ENCODE measurements at places on chromosomes 12 and 14. TPM values are rescaled to one million over a fixed set of nuclear protein-coding genes. Genes with fewer than 3 reads are reported as not detected.

GRCh38 chr14:82180139-82180538, 646.5 kb upstream of the SEL1L start:
- H3K36me3 ChIP-seq: no peaks in the 10 kb centered on the region
- no peak overlapping the region for H3K27ac ChIP-seq
- H3K27me3 ChIP-seq: no peaks in the 10 kb centered on the region
- no peak overlapping the region for H3K4me3 ChIP-seq
- no peaks in the 10 kb centered on the region for H3K4me1 ChIP-seq
- no peak for DNase-seq

- peak overlapping the region; percentile 69 for H3K4me3 ChIP-seq
- H3K27ac ChIP-seq: peak overlapping the region; percentile 78
These were observed 593 bp downstream of the CFL2 start for GRCh38 chr14:34713681-34714319.

DNA sequence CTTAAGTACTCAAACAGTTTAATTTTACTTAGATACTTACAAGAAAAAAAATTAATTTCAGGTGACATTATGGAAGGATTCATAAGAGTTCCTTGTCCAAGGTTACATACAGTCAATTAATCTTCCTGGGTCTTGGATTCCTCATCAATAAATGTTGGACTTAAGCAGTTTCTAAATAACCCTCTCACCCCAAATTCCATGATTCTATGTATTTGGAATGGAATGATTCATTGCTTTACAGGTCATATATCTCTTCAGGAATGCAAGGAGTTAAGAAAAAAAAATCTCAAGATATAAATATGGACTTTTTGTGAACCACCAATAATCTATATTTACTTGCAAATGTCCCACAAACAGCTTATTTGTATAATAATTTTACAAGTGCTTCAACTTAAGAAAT, 84.2 kb upstream of the BMP4 start:
- H3K27ac ChIP-seq: no peak overlapping the region
- no peaks in the 10 kb centered on the region for H3K27me3 ChIP-seq
- no peaks in the 10 kb centered on the region for H3K36me3 ChIP-seq
- H3K4me3 ChIP-seq: no peak overlapping the region

DNA sequence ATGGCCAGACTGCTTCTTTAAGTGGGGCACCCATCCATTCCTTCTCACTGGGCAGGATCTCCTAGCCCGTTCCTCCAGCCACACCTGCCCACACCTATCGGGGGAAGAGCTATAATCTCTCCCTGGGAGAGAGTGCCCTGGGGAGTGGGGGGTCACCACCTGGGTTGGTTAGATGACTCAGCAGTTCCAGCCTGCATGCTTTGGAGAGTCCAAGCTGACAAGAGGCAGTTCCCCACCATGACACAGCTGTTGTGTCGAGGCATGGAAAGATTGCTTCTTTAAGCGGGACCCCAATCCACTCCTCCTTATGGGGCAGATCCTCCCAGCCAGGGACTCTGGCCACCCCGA, 52.6 kb upstream of the PPFIA2 start:
- no peaks in the 10 kb centered on the region for H3K27me3 ChIP-seq
- no peak overlapping the region for H3K4me3 ChIP-seq
- H3K36me3 ChIP-seq: no peaks in the 10 kb centered on the region

DNA sequence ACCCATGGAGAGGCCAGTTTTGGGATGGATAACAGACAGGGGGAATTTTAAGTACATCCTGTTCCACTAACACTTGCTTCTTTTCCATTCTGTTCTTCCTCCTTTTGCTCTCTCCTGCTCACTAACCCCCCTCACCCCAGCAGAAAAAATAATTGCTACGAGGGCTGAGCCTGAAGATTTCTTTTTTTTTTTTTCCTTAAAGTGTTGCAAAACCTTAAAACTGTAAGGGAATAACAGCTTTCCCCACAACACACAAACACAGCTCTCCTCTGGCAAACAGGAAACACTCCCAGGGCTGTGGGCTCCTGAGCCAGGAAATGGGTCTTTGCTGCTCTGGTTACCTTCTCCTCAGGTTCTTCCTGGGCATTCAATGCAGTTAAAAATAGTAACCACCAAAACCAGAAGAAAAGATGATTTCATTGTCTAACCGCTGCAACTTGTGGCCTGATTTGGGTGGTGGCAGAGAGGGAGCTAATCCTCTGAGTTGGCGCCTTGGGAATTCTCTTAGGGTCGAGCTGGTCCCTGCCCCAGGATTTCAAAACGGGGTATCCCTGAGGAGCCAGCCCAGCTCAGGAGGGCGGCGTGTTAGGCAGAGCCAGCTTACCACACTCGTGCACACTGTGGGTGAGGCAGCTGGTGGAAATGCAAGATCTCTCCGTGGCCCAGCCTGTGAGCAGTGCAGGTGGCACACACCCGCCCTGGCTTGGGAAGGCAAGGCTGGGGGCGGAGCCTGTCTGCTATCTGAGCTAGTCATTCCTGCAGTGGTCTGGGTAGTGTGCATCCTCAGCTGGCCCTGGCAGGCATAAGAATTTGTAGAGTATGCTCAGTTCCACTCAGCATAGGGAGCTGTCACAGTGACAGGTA, 17.1 kb upstream of the EMP1 start:
- peak; percentile 81 for DNase-seq
- H3K27me3 ChIP-seq: no peaks in the 10 kb centered on the region
- peak overlapping the region; percentile 3 for H3K27ac ChIP-seq
- H3K36me3 ChIP-seq: no peaks in the 10 kb centered on the region
- H3K4me1 ChIP-seq: peaks cover 57% of the 10 kb centered on the region
- peak overlapping the region; percentile 1 for H3K4me3 ChIP-seq

- H3K4me1 ChIP-seq: no peaks in the 10 kb centered on the region
- no peak for DNase-seq
- no peaks in the 10 kb centered on the region for H3K36me3 ChIP-seq
- H3K4me3 ChIP-seq: no peak overlapping the region
These were observed 9.3 kb upstream of the FMNL3 start for GRCh38 chr12:49716553-49716952.

DNA sequence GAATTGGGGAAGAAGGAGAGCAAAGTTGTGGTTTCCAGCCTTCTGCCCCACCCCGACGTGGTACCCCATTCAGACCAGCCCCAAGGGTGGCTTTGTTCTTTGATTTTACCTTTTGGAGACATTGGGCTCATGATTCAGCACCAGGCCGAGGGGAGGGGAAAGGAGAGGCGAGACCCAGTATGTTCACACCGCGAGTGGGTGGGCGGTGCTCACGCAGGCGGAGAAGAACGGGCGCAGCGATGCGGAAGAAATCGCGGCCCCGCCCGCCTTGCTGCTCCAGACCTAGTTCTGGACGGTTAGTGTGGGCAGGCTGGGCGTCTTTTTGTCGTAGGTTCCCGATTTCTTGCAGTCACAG, 963 bp downstream of the ATL1 start:
- peaks cover 41% of the 10 kb centered on the region for H3K27me3 ChIP-seq
- peak overlapping the region; percentile 70 for H3K4me3 ChIP-seq
- no peak overlapping the region for H3K27ac ChIP-seq
- H3K36me3 ChIP-seq: peaks cover 13% of the 10 kb centered on the region

- H3K27ac ChIP-seq: no peak overlapping the region
- peaks cover 26% of the 10 kb centered on the region for H3K27me3 ChIP-seq
- peaks cover 15% of the 10 kb centered on the region for H3K4me1 ChIP-seq
- no peaks in the 10 kb centered on the region for H3K36me3 ChIP-seq
- H3K4me3 ChIP-seq: no peak overlapping the region
- peak; percentile 69 for DNase-seq
These were observed 9.6 kb downstream of the FAIM2 start for GRCh38 chr12:49893753-49894750.

DNA sequence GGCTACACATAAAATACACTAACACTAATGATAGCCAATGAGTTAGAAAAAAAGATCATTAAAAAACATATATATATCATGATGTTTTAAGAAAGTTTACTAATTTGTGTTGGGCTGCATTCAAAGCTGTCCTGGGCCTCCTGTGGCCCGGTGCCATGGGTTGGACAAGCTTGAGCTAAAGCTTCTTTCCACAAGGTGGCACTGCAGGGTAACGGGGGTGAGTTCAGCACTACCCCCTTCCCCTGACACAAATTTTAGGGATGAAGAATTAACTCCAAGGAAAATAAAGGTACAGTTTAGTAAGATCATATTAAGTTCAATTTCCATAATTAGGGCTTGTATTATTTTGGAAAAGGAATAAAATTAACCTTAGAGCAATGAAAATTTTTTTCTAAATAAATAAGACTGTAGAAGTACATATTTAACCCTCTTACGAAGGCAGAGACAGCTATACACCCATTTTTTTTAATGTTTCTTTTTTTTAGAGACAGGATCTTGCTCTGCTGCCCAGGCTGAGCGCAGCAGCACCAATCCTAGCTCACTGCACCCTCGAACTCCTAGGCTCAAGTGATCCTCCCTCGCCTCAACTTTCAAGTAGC, 38.9 kb downstream of the PPP1R13B start:
- H3K36me3 ChIP-seq: no peaks in the 10 kb centered on the region
- DNase-seq: peak; percentile 86
- H3K27ac ChIP-seq: no peak overlapping the region
- no peaks in the 10 kb centered on the region for H3K27me3 ChIP-seq
- no peaks in the 10 kb centered on the region for H3K4me1 ChIP-seq

Gene C12orf56
- total RNA-seq: 3.8 TPM

Gene KRT83
- total RNA-seq: not detected

Gene CD163
- total RNA-seq: not detected

Gene CMKLR1
- not detected for total RNA-seq

Gene APOF
- total RNA-seq: not detected

Gene STRN3
- 29.7 TPM for total RNA-seq

Gene SDR9C7
- total RNA-seq: not detected

Measured in Calu3 (cell line).